ENCODE measurements at places on chromosomes 16 and 17. TPM values are rescaled to one million over a fixed set of nuclear protein-coding genes. Genes with fewer than 3 reads are reported as not detected.

TP53TG3F gene
- not detected for total RNA-seq

DNA sequence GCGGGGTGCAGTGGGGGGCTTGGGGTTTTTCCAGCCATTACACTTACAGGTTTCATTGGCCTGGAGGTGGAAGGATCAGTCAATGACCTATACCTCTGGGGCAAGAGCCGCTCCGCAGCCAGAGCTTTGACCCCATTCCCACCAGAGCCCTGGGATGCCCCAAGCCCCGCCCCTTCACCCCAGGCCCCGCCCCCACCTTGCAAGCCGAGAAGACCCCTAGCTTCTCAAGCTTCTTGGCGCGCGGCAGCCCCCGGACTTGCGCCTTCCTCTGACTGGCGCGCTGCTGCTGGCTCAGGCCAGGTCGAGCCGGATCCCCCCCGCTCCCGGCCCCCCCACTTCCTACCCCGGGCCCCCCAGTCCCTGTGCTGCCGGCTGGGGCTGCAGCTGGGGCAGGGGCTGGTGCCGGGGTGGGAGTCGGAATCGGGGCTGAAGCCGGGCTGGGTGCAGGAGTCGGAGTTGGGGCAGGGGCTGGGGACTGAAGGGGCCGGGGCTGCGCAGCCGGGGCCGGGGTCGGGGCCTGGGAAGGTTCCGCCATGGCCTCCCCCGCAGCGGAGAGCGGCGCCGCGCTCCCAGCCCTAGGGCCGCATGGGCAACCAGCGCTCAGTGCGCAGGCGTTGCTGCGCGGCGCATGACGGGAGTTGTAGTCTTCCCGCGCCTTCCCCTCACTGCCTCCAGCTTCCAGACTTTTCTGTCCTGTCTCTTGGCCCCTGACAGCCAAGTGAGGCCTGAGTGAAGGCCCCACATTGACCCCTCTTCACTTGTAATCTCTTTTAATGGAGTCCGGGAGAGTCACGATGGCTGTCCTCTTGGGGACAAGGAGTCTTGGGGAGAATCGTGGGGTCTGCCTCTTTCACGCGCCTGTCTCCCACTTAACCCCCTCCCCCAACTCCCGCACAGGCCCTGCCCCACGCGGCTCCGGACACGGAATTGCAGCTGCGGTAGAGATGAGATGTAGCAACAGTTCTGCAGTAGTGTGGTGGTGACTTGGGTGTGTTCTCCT is at the start of gene KAT2A:
Gene KAT2A (minus strand): TSS at position 598 of the 1,000 bp plus-strand sequence. CDS start 63 bp downstream, at position 535.
- no peak for DNase-seq
- no peak within 1 kb of the TSS for H3K4me3 ChIP-seq
- H3K27me3 ChIP-seq: no peaks in the 10 kb centered on the region

HAS3 gene
- 153 TPM for total RNA-seq

NTN1 gene
- total RNA-seq: 0.22 TPM

DNA sequence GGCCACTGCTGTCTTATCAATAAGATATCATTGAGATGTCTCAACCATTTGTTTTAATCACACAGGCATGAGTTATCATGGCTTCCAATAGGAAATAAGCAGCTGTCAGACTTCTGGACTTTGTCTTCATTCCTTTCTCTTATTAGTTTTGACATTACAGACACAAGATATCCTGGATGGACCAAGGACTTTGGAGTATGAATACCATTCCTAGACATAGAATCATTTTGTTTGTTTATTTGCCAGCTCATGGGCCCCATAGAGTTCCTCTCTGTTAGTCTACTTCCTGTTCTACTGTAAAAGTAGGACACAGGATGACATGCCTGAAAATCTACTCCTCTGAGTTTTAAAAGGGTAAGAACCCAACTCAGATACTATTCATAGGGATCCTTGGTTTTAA is 77.7 kb upstream of the KCNJ16 start:
- H3K4me3 ChIP-seq: no peak overlapping the region
- no peaks in the 10 kb centered on the region for H3K36me3 ChIP-seq
- no peaks in the 10 kb centered on the region for H3K27me3 ChIP-seq

OR1F1 gene
- total RNA-seq: not detected

DNA sequence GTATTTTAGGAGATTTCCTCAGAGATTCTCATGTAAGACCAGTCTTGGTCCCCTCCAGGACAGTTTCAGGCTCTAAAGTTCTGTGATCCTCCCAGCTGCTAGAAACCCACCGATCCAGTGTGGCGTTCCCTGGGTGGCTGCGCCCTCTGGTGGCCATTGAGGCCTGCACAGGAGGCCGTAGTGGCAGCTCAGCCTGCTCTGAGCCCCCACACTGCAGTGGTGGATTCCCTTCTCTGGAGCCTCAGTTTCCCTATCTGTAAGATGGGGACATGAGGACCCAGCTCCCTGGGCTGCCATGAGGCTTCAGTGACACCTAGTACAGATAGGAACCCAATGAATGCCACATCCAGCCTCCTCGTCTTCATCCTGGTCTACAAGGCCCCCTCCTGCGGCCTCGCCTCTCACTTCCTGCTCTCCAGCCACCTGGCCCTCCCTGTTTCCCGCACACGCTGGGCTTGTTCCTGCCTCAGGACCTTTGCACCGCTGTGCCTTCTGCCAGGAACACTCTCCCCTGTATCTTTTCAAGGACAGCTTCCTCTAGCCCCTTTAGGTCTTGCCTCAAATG is 16.5 kb downstream of the CCDC102A start:
- H3K27ac ChIP-seq: no peak overlapping the region
- no peaks in the 10 kb centered on the region for H3K36me3 ChIP-seq
- H3K27me3 ChIP-seq: no peaks in the 10 kb centered on the region
- no peak overlapping the region for H3K4me3 ChIP-seq

GRCh38 chr16:57690782-57691471 is 3.7 kb upstream of the DRC7 start:
- H3K36me3 ChIP-seq: no peaks in the 10 kb centered on the region
- no peaks in the 10 kb centered on the region for H3K27me3 ChIP-seq
- no peak overlapping the region for H3K4me3 ChIP-seq
- no peaks in the 10 kb centered on the region for H3K4me1 ChIP-seq
- H3K27ac ChIP-seq: no peak overlapping the region

ICAM2 gene
- total RNA-seq: not detected

GRCh38 chr17:64972611-64973010 is 53.3 kb upstream of the LRRC37A3 start:
- H3K27me3 ChIP-seq: no peaks in the 10 kb centered on the region
- no peak for DNase-seq
- no peak overlapping the region for H3K27ac ChIP-seq
- H3K4me1 ChIP-seq: peaks cover 23% of the 10 kb centered on the region

- H3K27ac ChIP-seq: peak overlapping the region; percentile 82
- peak; percentile 40 for DNase-seq
- H3K4me1 ChIP-seq: peaks cover 37% of the 10 kb centered on the region
- H3K36me3 ChIP-seq: peaks cover 34% of the 10 kb centered on the region
- H3K27me3 ChIP-seq: no peaks in the 10 kb centered on the region
Measured at GRCh38 chr17:76556765-76557367, 17.0 kb downstream of the PRCD start.

DNA sequence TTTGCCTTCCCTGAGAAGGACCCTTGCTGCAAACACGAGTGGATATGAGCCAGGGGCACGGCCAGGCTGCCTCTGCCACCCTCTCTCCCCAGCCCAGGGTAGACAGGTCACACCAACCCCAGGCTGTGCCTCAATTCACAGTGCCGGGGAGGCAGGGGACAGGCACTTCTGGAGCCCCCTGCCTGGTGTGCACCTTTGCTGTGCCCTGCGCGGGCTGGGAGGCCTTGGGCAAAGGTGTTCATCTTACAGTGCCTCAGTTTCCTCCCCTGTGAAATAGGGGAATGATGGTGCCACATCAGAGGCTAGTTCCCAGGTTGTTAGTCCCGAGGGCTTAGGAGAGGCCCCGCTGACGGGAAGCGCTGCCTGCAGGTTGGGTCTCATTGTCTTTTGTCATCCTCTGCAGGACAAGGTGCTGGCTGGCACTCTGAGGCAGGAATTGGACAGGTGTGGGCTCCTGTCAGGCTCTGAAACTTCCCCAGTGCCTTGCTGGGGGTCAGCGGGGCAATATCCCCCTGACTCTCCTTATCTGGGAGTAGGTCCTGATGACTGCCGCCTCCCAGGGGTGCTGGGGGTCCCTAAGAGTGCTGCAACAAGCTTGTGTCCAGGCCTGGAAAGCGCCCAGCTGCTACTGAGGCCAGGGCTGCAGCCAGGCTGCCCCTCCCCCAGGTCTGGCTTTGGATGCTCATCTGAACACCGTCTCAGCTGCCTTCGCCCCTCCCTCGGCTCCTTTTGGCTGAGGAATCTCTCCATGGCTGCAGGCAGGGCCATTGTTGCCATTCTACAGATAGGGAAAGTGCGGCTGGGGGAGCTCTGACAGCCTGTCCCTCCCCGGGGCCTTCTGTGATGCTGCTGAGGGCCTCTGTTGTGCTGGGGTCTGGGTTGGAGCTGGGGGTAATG is 3.1 kb downstream of the PRSS21 start:
- H3K4me3 ChIP-seq: no peak overlapping the region
- no peaks in the 10 kb centered on the region for H3K27me3 ChIP-seq
- no peak overlapping the region for H3K27ac ChIP-seq
- no peak for DNase-seq

- H3K27ac ChIP-seq: no peak overlapping the region
- peaks cover 4% of the 10 kb centered on the region for H3K36me3 ChIP-seq
- H3K4me3 ChIP-seq: no peak overlapping the region
- H3K27me3 ChIP-seq: no peaks in the 10 kb centered on the region
- DNase-seq: no peak
Measured at GRCh38 chr17:35666967-35667532, 64.4 kb upstream of the RASL10B start.

GRCh38 chr16:31357324-31358109 is 2.5 kb downstream of the ITGAX start:
- no peak overlapping the region for H3K4me3 ChIP-seq
- no peaks in the 10 kb centered on the region for H3K27me3 ChIP-seq
- no peaks in the 10 kb centered on the region for H3K4me1 ChIP-seq
- no peaks in the 10 kb centered on the region for H3K36me3 ChIP-seq

OR1A1 gene
- not detected for total RNA-seq

CSH2 gene
- not detected for total RNA-seq

- H3K4me1 ChIP-seq: peaks cover 31% of the 10 kb centered on the region
- DNase-seq: peak; percentile 77
- peaks cover 8% of the 10 kb centered on the region for H3K36me3 ChIP-seq
- H3K4me3 ChIP-seq: peak within 1 kb of the TSS; percentile 84
- H3K27ac ChIP-seq: peak within 1 kb of the TSS; percentile 78
- no peaks in the 10 kb centered on the region for H3K27me3 ChIP-seq
Measured at GRCh38 chr17:82228842-82229697, at the start of gene SLC16A3. TSS of gene SLC16A3 (plus strand) at chr17:82229042. CDS start at chr17:82236009, 6,967 bp downstream.

DNA sequence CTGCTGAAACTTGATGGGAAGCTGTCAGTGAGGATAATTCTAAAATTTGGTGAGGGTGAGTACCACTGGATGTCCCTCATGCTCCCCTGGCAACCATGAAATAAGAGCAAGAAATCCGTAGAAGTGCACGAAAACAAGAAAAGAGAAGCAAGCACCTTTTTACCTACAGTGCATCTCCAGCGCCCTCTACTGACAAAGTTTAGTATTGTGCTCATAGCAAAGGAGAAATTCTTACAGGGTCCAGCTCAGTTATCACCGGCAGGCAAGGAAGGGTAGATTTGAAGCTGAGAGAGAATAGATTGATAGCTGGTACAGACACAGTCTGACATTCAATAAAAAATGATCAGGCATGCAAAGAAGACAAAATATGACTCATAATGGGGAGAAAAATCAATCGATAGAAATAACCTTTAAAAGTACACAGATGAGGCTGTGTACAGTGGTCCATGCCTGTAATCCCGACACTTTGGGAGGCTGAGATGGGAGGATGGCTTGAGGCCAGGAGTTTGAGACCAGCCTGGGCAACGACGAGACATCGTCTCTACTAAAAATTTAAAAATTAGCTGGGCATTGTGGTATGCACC is 28.3 kb upstream of the TEX2 start:
- no peaks in the 10 kb centered on the region for H3K36me3 ChIP-seq
- H3K27me3 ChIP-seq: no peaks in the 10 kb centered on the region
- peak; percentile 43 for DNase-seq
- H3K27ac ChIP-seq: no peak overlapping the region
- no peaks in the 10 kb centered on the region for H3K4me1 ChIP-seq

DNA sequence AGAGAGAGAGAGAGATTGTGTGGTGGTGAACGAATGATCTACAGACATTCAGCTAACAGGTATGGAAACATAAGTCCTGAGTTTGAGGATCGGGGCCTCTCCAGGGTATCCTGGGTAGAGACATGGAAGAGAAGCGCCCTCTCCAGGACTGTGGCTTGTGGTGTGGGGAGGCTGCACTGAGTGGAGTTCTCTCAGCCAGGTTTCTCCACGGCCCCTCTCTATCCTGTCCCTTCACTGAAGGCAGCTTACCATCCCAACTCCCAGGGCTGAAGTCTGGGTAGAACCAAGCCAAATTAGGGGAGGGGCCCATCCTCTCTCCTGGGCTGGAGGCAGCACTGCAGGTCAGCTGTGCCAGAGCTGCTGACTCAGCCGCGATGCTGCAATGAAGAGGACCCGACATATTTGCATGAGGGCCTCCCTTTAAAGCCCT is 6.2 kb downstream of the C1QL1 start:
- no peaks in the 10 kb centered on the region for H3K36me3 ChIP-seq
- H3K27me3 ChIP-seq: peaks cover 8% of the 10 kb centered on the region
- H3K4me1 ChIP-seq: peaks cover 5% of the 10 kb centered on the region
- no peak overlapping the region for H3K27ac ChIP-seq
- no peak overlapping the region for H3K4me3 ChIP-seq
- DNase-seq: peak; percentile 29

CTDNEP1 gene
- 52.4 TPM for total RNA-seq

DNA sequence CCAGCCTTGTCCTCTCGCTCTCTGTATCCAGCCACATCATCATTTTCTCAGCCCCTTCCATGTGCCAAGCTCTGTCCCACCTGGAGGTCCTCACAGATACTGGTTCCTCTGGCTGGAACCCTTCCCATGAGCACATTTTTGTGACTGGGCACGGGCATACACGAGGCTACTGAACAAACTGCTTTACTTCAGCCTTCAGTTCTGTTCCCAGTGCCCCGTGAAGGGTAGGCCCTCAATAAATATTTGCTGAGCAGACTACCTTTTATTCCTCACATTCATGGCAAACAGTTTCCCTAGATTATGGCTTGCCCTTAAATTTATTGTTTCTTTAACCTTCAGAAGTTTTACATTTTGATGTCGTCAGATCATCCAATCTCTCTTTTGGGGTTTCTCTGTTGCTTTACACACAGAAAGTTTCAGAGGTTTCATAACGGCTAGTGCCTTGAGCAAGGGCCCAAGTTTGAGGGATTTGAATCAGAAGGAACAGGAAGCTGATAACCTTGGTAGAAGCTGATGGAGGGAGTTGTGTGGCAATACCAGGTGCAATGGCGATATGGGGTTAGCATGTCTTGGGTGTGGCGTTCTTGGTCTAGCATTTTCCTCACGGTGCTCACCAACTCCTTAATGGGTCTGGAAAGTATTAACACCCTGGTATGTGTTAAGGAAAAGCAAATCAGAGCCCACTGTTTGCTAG is 27.8 kb downstream of the TMEM92 start:
- no peaks in the 10 kb centered on the region for H3K27me3 ChIP-seq
- no peak for DNase-seq
- no peak overlapping the region for H3K27ac ChIP-seq
- H3K36me3 ChIP-seq: no peaks in the 10 kb centered on the region

HSPB9 gene
- not detected for total RNA-seq

STH gene
- total RNA-seq: not detected

- no peak for DNase-seq
- H3K36me3 ChIP-seq: no peaks in the 10 kb centered on the region
- H3K27ac ChIP-seq: no peak overlapping the region
- H3K27me3 ChIP-seq: peaks cover 23% of the 10 kb centered on the region
- H3K4me1 ChIP-seq: no peaks in the 10 kb centered on the region
- H3K4me3 ChIP-seq: no peak overlapping the region
Measured at GRCh38 chr16:49754495-49755312, 101.2 kb downstream of the ZNF423 start.

Data from PC-3 (cell line).